Chondrocyte (in vitro differentiated cells): ENCODE measurements at places on chromosomes 7 and 10.
A peak's percentile ranks its signal among the peaks of the same experiment; 100 is the strongest.

GRCh38 chr7:18153183-18153748 lies 125.6 kb upstream of the PRPS1L1 start:
- DNase-seq = no peak
- peaks cover 3% of the 10 kb centered on the region for H3K4me1 ChIP-seq
- H3K27ac ChIP-seq = no peak overlapping the region
- no peak overlapping the region for H3K4me3 ChIP-seq
- no peaks in the 10 kb centered on the region for H3K36me3 ChIP-seq
- peaks cover 6% of the 10 kb centered on the region for H3K27me3 ChIP-seq

DNA sequence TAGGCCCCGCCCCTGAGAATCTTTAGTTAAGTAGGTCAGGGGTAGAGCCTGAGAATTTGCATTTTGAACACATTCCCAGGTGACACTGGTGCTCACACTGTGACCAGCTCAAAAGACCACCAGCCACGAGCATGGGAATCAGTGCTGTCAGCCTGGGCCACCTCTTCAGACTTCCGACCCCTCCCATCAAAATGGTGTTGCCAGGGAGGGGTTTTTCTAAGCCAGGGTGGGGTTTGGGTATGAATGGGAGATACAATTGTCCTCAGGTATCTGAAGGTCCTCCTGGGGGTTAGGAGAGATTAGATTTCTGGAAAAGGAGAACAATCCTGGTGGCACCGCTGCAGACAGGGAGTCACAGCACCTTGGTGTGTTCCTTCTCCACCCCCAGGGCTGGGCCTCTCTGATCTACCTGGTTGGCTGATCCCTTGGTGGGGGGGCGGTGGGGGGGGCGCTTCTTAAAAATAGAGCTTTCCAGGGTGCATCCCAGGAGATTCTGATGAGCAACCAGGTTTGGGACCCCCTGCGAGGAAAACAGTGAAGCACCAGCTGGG lies 111.5 kb upstream of the ANLN start:
- no peaks in the 10 kb centered on the region for H3K27me3 ChIP-seq
- H3K4me3 ChIP-seq = no peak overlapping the region
- H3K36me3 ChIP-seq = no peaks in the 10 kb centered on the region
- no peak for DNase-seq

- H3K4me3 ChIP-seq = no peak overlapping the region
- H3K27me3 ChIP-seq = peaks cover 3% of the 10 kb centered on the region
- peaks cover 1% of the 10 kb centered on the region for H3K36me3 ChIP-seq
- no peak overlapping the region for H3K27ac ChIP-seq
- no peak for DNase-seq
- peaks cover 37% of the 10 kb centered on the region for H3K4me1 ChIP-seq
Observed at GRCh38 chr10:70668454-70668970, 3.8 kb upstream of the ADAMTS14 start.

DNA sequence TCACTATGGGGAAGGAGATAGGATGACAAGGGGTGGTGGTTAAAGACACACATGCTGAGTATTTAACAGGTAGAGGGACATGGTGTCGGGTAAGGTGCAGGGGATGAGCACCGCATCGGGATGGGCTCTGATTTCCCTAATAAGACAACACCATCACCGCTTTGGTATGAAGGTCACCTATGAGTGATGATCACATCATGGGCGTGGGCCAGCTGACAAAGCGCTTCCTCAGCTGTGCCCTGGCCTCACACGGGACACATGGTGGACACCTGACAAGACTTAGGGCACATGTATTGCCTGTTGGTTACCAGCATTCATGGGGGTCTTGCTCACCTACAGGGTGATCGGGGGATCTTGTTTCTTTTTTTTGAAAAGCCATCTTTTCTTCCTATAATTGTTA lies 12.8 kb downstream of the C7orf57 start:
- H3K36me3 ChIP-seq = no peaks in the 10 kb centered on the region
- H3K4me3 ChIP-seq = no peak overlapping the region
- DNase-seq = peak; percentile 75

- H3K4me3 ChIP-seq = no peak overlapping the region
- peaks cover 17% of the 10 kb centered on the region for H3K4me1 ChIP-seq
- DNase-seq = no peak
- H3K27ac ChIP-seq = no peak overlapping the region
- no peaks in the 10 kb centered on the region for H3K36me3 ChIP-seq
- no peaks in the 10 kb centered on the region for H3K27me3 ChIP-seq
Observed at GRCh38 chr7:36600314-36600682, 124.0 kb downstream of the AOAH start.

DNA sequence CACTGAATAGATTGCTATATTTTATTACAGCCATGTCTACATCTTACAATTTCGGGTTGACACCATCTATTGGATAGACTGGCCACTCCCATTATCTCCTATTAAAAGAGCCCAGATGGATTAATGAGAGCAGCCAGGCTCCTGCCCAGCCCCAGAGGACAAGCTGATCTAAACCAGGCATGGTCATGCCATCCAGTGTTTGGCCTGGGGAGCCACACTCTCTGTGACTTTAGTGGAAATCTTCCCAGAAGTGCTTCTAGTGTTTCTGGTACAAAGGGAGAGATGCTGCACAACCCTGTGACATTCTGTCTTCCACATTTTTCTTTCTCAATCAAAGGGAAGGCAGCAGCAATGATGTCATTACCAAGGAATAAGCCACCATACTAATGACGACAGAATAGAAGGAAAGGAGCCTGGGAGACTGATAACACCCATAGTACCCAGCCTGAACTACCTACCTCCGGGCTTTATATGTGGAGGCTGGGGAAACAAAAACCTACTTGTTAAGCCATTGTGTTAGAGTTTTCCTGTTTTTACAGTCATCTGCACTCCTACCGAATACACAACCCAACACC lies 5.0 kb downstream of the NEBL start:
- H3K4me1 ChIP-seq = peaks cover 7% of the 10 kb centered on the region
- no peaks in the 10 kb centered on the region for H3K36me3 ChIP-seq
- no peak for DNase-seq
- no peak overlapping the region for H3K27ac ChIP-seq

DNA sequence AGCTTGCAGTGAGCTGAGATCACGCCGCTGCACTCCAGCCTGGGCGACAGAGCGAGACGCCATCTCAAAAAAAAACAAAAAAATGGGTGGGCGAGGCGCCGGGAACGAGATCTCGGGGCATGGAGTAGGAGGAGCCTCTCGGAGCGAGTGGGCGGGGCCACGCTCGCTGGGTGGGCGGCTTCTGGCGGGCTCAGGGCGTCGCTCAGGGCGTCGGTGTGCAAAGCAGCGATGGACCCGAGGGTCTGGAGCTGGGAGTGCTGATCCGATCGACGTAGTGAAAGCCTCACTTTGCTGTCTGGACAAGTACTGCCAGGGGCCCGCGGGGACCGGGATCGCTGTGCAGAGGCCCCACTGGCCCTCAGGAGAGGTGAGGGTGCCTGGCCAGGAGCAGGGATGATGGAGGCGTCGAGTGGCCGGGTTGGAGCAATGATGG lies 22.6 kb upstream of the AMZ1 start:
- H3K36me3 ChIP-seq = peaks cover 5% of the 10 kb centered on the region
- H3K27ac ChIP-seq = no peak overlapping the region
- DNase-seq = no peak
- peaks cover 19% of the 10 kb centered on the region for H3K4me1 ChIP-seq
- H3K4me3 ChIP-seq = no peak overlapping the region

DNA sequence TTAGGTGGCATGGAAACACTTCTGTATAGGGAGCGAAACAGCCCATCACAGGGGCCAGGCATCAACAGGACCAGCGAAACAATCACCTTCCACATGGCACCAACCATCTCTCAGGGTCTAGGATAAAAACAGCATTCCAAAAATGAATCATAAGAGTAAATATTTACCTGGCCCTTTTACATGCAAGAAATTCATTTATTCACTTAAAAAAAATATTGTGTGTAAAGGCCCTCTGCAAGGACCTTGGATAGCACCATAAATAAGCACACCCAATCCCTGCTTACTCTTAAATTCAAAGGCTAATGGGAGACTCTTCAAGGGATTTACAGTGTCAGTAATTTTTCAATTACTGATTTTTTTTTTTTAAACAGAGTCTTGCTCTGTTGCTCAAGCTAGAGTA lies 25.4 kb downstream of the CPVL start:
- H3K27me3 ChIP-seq = no peaks in the 10 kb centered on the region
- H3K4me3 ChIP-seq = no peak overlapping the region
- no peaks in the 10 kb centered on the region for H3K36me3 ChIP-seq
- DNase-seq = no peak

GRCh38 chr10:81031774-81032173 lies 494.1 kb downstream of the SH2D4B start:
- H3K4me3 ChIP-seq = no peak overlapping the region
- no peaks in the 10 kb centered on the region for H3K27me3 ChIP-seq
- H3K4me1 ChIP-seq = no peaks in the 10 kb centered on the region
- H3K36me3 ChIP-seq = no peaks in the 10 kb centered on the region
- no peak for DNase-seq

GRCh38 chr10:60615541-60615940 lies 162.7 kb upstream of the CDK1 start:
- peaks cover 24% of the 10 kb centered on the region for H3K27me3 ChIP-seq
- H3K27ac ChIP-seq = no peak overlapping the region
- no peak overlapping the region for H3K4me3 ChIP-seq
- no peaks in the 10 kb centered on the region for H3K4me1 ChIP-seq
- DNase-seq = no peak

- H3K27ac ChIP-seq = no peak overlapping the region
- no peaks in the 10 kb centered on the region for H3K27me3 ChIP-seq
- no peaks in the 10 kb centered on the region for H3K4me1 ChIP-seq
Observed at GRCh38 chr7:71414490-71414889, 282.5 kb downstream of the GALNT17 start.
